ENCODE measurements at places on chromosomes 5 and 9.

DNA sequence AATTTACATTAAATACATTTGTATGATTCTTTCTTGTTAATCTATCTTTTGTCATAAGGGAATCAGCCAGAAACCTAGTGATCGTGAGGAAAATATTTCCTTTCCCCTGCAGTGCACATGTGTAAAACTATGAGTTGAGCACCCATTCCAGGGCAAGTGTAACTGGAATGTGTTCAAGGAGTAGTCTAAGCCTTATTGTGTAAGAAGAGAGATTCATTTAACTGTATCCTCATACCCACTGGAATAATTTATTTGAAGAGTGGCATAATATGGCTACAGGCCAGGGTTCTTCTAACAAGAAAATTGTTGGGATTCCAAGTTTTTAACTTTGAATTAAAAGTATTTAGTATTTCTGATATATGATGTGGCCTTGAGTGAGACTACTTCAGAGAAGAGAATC is 1692.7 kb downstream of the EFNA5 start:
- DNase-seq = no peak

GRCh38 chr5:130549884-130550561 is 615.0 kb downstream of the HINT1 start:
- DNase-seq = no peak

DNA sequence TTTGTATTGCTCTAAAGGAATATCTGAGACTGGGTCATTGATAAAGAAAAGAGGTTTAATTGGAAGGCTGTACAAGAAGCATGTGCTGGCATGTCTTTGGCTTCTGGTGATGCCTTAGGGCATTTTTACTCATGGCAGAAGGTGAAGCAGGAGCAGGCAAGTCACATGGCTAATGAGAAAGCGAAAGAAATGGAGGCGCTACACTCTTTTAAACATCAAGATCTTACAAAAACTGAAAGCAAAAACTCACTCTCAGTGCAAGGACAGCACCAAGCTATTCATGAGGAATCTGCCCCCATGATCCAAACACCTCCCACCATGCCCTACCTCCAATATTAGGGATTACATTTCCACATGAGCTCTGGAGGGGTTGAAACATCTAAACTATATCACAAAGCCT is 1458.8 kb upstream of the ACO1 start:
- no peak for DNase-seq

- no peak for DNase-seq
These were observed 182.9 kb upstream of the MEF2C start for GRCh38 chr5:89065919-89066318.

DNA sequence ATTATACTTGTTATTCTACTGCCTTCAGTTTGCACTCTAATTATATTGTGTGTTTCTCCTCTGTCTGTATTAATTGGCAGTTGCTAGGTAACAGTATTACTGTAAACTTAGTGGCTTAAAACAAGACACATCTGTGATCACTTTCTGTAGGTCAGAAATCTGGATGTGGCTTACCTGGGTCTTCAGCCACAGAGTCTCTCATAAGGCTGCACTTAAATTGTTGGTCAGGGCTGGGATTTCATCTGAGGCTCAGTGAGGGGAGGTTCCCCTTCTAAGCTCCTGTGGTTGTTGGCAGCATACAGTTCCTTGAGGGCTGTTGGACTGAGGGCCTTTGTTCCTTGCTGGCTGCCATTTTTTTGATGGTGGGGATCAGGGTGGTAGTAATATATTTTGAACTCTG is 68.8 kb downstream of the SLC44A1 start:
- no peak for DNase-seq

DNA sequence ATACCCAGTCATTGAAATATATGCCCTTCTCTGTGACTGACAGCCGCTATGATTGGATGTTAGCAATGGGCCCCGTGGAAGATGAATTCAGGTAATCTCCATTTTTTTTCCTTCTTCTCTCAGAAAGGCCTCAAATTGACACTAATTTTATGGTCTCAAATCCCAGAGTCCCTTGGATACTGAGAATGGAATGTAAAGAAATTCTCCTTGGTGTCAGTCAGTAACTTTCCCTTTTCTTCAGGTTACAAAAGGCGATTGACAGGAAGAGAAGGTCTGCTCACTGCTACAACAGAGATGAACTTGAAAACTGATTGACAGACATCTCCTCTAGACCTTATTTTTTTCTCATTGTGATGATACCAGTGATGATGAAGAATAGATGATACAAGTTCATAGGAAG is 748.3 kb downstream of the MAT2B start:
- DNase-seq = no peak

GRCh38 chr5:176180781-176181180 is 57.4 kb upstream of the SIMC1 start:
- DNase-seq = no peak

GRCh38 chr9:38181232-38181631 is 112.2 kb upstream of the SHB start:
- DNase-seq = no peak

DNA sequence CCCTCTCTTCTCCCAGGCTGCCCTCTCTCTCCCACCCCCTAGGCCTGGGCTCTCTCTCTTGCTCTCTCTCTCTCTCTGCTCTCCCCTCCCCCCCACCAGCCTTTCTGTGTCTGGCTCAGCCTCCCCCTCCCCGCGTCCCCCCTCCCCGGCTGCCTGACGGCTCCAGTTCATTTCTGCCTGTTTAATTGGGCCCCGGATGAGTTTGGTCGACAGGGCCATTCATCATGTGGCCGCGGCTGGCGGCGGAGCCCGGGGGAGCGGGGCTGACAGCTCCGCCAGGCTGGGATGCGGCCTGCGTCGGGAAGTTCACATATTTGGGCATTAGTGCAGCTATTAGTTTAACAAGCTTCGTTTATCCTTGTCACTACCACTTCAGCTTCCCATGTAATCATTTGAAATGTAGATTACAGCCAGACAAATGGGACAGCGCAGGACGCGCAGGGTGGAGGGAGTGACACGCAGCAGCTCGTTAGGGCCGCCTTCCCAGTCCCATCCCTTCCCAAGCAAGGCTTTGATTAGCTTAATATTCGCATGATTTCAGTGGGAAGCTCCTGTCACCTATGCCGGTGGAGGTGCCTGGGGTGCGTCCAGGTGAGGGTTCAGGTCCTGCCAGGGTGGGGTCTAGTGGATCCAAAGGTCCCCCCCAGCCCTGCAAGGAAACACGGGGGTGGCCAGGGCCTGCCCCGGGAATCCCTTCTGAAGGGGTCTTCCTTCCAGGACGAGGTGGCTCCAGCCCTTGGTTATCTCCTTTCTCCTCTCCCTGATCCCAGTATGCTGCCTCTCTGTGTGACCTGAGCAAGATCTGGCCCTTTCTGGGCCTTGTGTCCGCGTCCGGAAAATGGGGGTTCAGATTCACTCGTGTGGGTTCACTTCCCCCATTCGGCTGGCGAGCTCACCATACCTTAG is 214.8 kb downstream of the PAX5 start:
- no peak for DNase-seq

Data from NCI-H446 treated with DMSO at 0.1 percent for 48 hours (cell line).